ENCODE measurements at places on chromosomes 4 and X.

- no peak for DNase-seq
Observed at GRCh38 chr4:139834226-139834662, 168.6 kb downstream of the MGST2 start.

DNA sequence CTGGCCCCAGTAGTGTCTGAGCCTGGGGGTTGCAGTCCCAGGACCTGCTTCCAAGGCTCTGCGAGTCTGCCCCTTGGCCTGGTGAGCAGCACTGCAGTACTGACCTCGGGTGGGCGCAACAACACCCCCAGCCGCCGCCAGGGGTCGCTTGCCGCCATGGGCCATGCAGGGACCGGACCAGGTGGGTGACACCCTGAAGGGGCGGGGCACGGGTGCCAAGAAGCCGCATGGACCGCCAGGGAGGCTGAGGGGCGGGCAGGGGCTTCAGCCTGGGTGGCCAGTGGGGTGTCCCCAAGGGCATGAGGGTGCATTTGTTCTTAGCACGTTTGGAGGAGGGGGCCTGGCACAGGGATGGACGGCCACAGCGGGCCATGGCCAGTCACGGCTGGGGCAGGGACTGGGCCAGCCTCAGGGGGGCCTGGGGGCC, 25.0 kb downstream of the TACC3 start:
- peak; percentile 72 for DNase-seq

DNA sequence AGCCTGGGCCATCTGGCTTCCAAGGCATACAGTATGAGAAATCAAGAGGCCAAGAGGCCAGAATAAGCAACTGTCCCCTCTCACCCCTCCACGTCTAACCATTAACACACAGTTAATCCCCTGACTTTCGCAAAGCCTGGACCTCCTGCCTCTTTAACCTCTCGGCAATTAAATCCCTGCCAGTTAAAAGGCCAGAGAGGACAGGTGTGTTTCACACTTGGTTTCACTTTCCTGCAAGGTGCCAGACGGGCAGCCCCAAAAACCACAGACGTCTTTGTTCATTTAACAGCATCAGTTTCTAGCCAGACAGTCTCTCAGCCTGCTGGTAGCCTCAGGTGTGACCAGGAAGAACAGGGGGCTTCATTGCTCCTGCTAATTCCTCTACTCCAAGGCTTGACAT, 91.1 kb upstream of the KIT start:
- DNase-seq = no peak

GRCh38 chr4:160546201-160546600, 1443.3 kb downstream of the RAPGEF2 start:
- DNase-seq = no peak

DNA sequence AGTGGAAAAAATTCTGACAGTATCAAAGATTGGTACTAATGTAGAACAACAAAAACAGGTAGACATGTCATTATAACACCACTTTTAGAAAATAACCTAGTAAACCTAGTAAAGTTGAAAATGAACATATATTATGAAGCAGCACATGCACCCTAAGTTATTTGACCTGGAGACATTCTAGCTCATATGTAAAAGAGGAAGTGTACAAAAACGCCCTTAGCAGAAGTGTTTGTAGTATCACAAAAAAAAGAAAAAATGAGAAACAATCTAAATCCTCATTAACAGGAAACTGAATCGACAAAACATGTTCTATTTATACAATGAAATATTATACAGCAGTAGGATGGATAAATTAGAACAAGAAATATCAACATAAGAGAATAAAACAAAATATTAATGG, 318.9 kb upstream of the PPP1R2C start:
- no peak for DNase-seq

Measured in Peyer's patch (tissue), 4 donors.